ENCODE measurements at places on chromosomes 11 and 22.

DNA sequence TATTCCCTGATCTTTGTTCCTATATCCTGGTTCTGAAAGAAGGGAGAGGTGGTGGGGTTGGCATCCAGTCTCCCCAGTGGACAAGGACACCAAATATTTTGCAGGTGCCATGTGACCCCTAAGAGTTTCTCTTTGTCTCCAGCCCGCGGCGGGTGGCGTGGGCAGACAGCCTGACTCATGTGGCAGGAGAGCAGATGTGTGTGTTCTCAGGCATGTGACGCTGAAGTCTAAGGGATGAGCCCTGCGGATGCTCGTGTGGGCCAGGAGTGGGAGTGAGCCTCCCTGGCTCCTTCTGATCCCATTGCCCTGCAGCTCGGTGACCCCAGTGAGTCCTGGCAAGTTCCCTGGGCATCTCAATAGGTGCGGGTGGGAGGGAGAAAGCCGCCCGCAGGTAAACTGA lies 94.8 kb upstream of the TBCEL start:
- no peak for DNase-seq

DNA sequence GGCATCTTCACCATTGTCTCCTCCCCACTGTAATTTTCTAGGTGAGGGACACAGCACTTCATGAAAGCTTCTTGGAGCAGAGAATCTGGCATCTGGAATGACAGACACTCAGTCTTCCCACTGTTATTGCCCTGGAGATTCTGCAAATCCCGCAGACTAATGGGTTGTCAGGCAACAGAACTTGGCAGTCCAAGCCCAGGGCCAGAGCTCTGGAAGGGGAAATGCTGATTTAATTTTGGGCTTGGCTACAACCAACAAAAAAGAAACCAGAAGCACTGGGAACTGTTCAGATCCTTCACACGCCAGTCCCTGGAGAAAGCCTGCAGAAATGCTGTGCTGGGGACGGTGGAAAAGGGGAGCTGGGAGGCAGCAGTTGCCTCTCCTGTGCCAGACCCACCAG lies 71.5 kb upstream of the BID start:
- DNase-seq, result no peak

DNA sequence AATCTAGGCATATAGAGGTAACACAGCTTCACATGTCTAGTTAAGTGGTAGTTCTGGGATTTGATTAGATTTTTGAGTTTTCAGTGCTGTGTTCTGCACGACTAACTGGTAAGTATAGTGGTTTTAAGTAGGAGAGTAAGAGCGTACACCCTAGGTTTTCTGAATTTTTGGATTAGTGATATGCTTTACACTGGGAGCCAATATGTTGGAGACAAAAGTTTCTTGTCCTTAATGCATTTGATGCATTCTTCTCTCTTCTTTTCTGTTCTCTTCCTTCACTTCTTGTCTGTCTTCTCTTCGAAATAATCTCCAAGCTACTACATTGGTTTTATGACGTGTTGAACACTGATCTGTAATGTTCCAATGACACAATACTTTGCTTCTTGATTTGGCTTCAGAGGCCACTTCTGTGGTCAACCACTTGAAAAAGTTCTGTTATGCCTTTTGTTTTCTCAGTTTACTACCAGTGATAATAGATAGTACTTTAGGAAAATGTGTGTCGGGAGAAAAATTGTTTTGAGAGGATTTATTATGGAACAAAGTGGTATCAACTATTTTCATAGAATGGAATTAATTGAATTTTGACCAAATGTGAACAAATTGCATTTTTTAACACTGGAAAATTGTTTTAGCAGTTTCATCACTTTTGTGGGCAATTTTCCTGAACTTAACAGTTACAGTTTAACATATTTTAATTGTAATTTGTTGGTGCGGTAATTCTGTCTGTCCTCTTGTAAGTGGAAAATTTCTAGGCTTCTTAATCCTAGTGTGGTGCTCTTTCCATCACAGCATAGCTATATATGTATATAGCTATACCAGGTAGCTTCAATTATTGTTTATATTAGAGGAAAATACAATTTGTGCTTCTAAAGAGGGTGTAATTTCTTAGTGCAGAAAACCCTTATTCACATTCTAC lies 2.6 kb downstream of the PDE3B start:
- DNase-seq, result no peak

DNA sequence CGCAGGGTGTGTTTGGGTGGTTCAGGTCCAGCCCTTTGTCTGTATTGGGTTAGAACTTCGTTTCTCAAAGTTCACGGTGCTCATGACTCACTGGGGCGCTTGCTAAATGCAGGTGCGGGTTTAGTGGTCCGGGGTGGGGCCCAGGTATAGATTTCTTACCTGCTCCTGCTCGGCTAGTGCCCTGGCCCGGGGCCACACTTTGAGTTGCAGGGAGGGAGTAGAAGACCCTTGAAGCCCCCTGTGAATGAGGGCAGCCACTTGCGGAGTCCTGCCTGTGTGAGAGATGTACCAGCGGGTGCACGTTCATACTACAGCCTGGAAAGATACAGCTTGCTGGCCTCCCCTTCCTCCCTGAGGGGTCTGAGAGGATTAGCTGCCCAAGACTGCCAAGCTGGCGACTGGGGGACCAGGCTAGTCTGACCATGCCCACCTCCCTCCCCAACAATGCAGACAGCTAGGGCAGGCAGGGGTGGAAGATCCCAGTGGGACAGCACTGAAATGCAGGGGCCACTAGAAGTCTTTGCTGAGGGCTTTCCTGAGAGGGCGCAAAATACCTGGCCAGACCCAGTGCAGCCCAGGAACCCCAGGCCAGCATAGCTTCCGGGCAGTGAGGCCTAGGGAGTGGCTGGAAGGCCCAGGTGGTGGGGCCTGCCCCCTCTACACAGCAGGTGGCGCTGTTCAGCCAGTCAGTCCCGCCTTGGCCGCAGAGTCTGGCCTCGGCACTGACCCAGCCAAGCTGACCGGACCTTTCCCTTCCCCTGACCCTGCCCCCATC lies 5.1 kb upstream of the MYRF start:
- DNase-seq, result peak; percentile 51

- DNase-seq, result no peak
These were observed 20.0 kb downstream of the MAML2 start for GRCh38 chr11:96322775-96323641.

Measured in activated T-cell treated with anti-CD3 and anti-CD28 coated beads, Interleukin-2, amount 50 U/mL, for 1 hour (primary cell).